ENCODE measurements at places on chromosomes 3 and 15.

DNA sequence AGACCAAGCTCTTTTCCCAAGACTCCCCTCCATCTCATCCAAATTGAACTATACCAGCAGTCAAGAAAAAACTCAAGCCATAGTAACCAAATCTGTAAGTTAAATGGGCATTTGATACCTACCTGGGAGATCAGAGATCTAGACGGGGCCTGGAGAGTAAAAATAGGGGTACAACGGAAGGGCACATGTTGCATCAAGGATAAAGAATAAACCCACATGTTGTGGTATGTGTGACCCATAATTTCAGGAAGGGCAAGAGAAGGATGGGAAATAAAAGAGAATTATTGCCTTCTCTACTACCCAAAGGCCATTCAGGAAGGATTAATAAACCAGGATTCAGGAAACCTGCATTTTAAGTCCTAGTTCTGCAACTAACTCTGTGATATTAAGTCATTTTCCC lies 1.5 kb downstream of the TEX55 start:
- no peak for DNase-seq

DNA sequence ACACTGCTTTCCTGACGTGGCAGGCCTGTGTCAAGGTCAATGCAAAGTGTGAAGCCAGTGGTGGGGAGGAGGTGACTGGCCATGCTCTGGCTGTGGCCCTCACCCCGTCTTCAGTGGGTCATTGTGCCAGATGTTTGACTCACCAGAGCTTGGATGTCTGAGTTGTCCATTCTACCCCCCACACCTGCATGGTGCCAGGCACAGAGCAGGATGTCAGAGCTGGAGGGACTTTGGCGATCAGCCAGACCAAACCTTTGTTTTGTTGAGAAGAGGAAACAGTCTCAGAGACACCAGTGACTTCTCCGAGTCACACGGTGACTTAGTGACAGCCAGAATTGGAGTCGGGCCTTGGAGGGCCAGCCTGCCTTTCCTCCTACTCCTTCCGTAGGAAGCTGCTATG lies 49.5 kb downstream of the SMAD6 start:
- DNase-seq: no peak

GRCh38 chr15:88574655-88575054 lies 28.2 kb upstream of the DET1 start:
- no peak for DNase-seq

GRCh38 chr3:194023501-194024280 lies 112.3 kb upstream of the HES1 start:
- no peak for DNase-seq

- DNase-seq: no peak
Observed at GRCh38 chr3:12040902-12041301, 36.7 kb downstream of the SYN2 start.

DNA sequence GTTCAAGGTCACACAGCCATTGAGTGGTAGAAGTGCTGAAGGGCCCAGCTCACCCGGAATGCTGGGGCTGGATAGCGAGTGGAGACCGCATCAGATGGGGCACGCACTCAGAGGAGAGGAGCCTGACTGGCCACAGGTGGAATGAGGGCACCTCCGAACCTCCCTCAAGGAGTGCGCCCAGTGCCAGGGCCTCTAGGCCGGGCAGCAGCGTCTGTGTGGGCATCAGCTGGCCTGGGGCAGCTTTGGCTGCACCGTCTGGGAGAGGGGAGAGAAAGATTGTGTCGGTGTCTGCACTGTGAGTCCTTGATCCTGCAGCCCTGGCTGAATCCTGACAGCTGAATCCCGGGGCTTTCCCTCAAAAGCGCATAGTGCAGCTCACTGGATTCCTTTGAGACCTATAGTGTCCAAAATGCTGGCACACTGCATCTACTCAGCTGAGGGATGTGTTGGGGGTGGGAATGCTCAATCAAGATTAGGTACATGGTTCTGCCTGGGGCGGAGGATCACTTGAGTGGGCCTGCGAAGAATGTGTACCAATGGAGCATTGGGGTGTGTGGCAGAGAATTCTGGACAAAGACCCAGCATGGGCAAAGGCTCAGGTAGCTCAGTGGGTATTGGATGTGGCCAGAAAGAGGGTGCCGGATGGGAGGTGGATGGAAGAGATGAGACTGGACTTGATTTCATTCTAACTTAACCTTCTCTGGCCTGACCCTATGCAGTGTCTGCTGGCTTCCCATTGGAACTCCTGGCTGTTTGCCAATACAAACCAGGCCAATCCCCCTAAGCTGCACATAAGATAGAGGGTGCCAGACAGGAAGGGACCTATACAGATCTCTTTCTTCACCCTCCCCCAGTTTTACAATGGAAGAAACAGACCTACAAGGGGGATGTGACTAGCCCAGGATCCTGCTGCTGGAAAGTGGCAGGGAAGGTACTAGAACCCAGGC lies 950 bp downstream of the ANKDD1A start:
- no peak for DNase-seq

DNA sequence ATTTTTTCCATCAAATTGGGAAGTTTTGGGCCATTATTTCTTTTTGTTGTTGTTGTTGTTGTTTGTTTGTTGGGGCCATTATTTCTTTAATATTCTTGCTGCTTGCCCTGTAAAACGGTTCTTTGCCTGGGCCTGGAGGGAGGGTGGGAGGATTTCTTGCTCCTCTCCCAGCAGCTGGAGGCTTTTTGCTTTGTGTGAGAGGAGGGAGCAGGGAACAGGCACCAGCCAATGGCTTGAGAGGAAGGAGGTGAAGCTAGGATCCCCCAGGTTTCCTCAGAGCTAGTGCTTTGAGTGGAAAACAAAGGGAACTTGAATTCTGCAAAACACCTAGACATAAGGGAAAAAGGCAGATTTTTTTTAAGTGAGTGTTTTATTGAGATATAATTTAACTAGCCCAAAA lies 61.2 kb upstream of the DNAJC19 start:
- DNase-seq: no peak

- DNase-seq: no peak
Observed at GRCh38 chr15:48792408-48792807, 18.5 kb downstream of the CEP152 start.
